ENCODE measurements at places on chromosomes 4 and X. TPM values are rescaled to one million over a fixed set of nuclear protein-coding genes. Genes with fewer than 3 reads are reported as not detected.

DNA sequence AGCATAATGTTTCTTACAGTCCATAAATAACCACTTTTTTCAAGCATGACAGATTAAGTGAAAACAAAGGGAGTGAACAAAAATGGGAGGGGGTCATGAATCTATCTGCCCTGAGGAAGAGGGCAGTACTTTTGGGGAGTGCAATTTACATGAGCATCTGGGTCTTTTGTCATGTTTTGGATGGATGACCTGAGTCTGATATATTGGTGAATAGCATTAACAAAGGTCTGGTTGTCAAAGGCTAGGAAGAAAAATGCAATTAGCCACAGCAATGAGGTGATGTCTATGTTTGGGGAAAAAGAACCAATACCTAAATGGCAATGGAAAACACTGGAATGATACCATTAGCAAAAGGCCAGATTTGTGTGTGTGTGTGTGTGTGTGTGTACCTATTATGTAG is 15.1 kb upstream of the MAD2L1 start:
- no peak overlapping the region for H3K27ac ChIP-seq
- no peaks in the 10 kb centered on the region for H3K36me3 ChIP-seq
- no peak overlapping the region for H3K4me3 ChIP-seq
- no peak for DNase-seq
- H3K4me1 ChIP-seq: no peaks in the 10 kb centered on the region

The SMARCA1 gene
- not detected for total RNA-seq

The IQSEC2 gene
- total RNA-seq: 0.10 TPM

DNA sequence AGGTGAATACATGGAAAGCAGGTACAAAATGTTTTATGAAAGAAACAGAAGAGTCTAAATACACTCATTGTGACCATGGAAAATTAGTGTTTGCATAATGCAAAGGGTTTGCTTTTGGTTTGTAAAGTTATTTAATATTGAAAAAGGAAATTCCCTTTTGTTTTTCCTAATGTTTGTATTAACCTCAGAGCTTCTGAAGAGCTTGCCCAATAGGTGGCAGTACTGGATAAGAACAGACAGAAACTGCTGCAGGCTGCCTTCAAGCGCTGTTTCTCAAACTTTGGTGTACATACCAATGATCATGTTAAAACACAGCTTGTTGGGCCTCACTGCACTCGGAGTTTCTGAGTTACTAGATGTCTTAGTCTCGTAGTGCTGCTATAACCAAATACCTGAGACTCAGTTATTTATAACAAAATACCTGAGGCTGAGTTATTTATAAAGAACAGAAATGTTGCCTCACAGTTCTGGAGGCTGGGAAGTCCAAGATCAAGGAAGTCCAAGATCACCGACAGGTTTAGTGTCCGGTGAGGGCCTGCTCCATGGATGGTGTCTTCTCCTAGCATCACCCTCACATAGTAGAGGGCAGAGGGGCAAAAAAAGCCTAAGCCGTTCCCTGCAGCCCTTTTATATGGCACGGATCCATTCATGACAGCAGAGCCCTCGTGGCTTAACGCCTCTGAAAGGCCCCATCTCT is 54.2 kb downstream of the SUPT20HL2 start:
- H3K4me3 ChIP-seq: no peak overlapping the region
- no peak overlapping the region for H3K27ac ChIP-seq
- peak; percentile 44 for DNase-seq
- H3K4me1 ChIP-seq: peaks cover 29% of the 10 kb centered on the region
- no peaks in the 10 kb centered on the region for H3K36me3 ChIP-seq

The MAGEC1 gene
- total RNA-seq: not detected

DNA sequence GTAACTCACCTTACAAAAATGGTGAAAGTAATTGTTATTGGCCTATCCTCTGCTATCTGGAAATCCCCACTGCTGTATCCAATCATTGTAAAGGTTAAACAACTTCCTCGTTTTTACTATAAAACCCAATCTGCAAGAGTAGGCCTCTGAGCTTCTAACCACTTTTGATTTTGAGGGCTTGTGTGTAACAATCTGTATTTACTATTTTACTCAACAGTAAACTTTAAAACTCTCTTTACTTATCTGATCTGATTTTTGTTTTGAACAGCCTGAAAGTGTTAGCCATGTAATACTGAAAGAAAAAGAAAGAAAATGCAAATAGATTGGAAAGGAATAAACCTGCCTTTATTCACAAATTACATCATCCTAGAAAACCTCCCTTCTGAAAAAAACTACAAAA is 63.1 kb downstream of the SLC10A7 start:
- no peak for DNase-seq
- H3K4me3 ChIP-seq: no peak overlapping the region
- no peaks in the 10 kb centered on the region for H3K27me3 ChIP-seq

GRCh38 chr4:184695178-184695896 is 38.6 kb downstream of the CENPU start:
- no peak for DNase-seq
- peaks cover 47% of the 10 kb centered on the region for H3K36me3 ChIP-seq
- H3K27me3 ChIP-seq: no peaks in the 10 kb centered on the region
- peak overlapping the region; percentile 76 for H3K27ac ChIP-seq
- peaks cover 4% of the 10 kb centered on the region for H3K4me1 ChIP-seq

- no peaks in the 10 kb centered on the region for H3K27me3 ChIP-seq
- H3K27ac ChIP-seq: no peak overlapping the region
These were observed 504.0 kb downstream of the MAGEE1 start for GRCh38 chrX:76931518-76931917.

The CSN1S1 gene
- not detected for total RNA-seq

DNA sequence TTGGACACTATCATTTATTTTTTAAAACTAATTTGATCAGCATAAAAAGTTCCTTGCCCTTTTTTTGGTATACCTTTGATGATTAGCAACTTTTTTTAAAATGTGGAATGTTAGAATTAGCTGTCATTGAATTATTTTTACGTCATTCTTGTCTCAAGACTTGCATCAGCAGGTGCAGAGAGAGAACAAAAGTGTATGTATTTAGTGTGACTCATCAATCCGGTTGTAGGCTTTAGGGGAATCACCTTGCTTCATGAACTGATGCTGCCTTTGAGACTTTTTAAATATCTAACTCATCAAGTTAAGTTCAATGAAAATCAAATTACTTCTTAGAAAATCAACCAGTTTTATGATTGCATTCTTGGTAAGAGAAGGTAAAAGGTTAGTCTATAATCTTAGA is 125.1 kb downstream of the ARX start:
- no peak for DNase-seq
- peaks cover 31% of the 10 kb centered on the region for H3K36me3 ChIP-seq
- no peak overlapping the region for H3K4me3 ChIP-seq

- DNase-seq: peak; percentile 61
- H3K27ac ChIP-seq: no peak overlapping the region
- no peaks in the 10 kb centered on the region for H3K27me3 ChIP-seq
- no peak overlapping the region for H3K4me3 ChIP-seq
These were observed 145.5 kb downstream of the NWD2 start for GRCh38 chr4:37389967-37390580.

GRCh38 chrX:9141496-9141895 is 107.6 kb upstream of the FAM9B start:
- H3K4me1 ChIP-seq: no peaks in the 10 kb centered on the region
- no peak overlapping the region for H3K27ac ChIP-seq
- H3K27me3 ChIP-seq: no peaks in the 10 kb centered on the region
- no peak overlapping the region for H3K4me3 ChIP-seq

The TMEM31 gene
- total RNA-seq: not detected

GRCh38 chr4:83546786-83547185 is 10.9 kb downstream of the GPAT3 start:
- H3K4me1 ChIP-seq: peaks cover 14% of the 10 kb centered on the region
- H3K36me3 ChIP-seq: no peaks in the 10 kb centered on the region
- H3K4me3 ChIP-seq: no peak overlapping the region
- DNase-seq: no peak

The TXK gene
- 42.0 TPM for total RNA-seq

The TMEM128 gene
- total RNA-seq: 17.7 TPM

The RAI2 gene
- total RNA-seq: not detected

The HSD17B13 gene
- total RNA-seq: not detected

The DGAT2L6 gene
- total RNA-seq: not detected

The PRDM5 gene
- total RNA-seq: not detected

The TSPAN6 gene
- not detected for total RNA-seq

GRCh38 chr4:75895744-75896314 is 6.4 kb downstream of the PPEF2 start:
- H3K27ac ChIP-seq: no peak overlapping the region
- no peak overlapping the region for H3K4me3 ChIP-seq
- H3K4me1 ChIP-seq: no peaks in the 10 kb centered on the region

GRCh38 chr4:174047363-174047762 is 236.1 kb downstream of the FBXO8 start:
- no peak for DNase-seq
- no peak overlapping the region for H3K27ac ChIP-seq
- H3K27me3 ChIP-seq: no peaks in the 10 kb centered on the region
- H3K36me3 ChIP-seq: no peaks in the 10 kb centered on the region
- H3K4me1 ChIP-seq: no peaks in the 10 kb centered on the region

- no peak overlapping the region for H3K27ac ChIP-seq
- H3K4me3 ChIP-seq: no peak overlapping the region
- peaks cover 3% of the 10 kb centered on the region for H3K4me1 ChIP-seq
- peaks cover 3% of the 10 kb centered on the region for H3K27me3 ChIP-seq
These were observed 63.8 kb upstream of the HELT start for GRCh38 chr4:184954482-184954881.

The OPHN1 gene
- 0.10 TPM for total RNA-seq

DNA sequence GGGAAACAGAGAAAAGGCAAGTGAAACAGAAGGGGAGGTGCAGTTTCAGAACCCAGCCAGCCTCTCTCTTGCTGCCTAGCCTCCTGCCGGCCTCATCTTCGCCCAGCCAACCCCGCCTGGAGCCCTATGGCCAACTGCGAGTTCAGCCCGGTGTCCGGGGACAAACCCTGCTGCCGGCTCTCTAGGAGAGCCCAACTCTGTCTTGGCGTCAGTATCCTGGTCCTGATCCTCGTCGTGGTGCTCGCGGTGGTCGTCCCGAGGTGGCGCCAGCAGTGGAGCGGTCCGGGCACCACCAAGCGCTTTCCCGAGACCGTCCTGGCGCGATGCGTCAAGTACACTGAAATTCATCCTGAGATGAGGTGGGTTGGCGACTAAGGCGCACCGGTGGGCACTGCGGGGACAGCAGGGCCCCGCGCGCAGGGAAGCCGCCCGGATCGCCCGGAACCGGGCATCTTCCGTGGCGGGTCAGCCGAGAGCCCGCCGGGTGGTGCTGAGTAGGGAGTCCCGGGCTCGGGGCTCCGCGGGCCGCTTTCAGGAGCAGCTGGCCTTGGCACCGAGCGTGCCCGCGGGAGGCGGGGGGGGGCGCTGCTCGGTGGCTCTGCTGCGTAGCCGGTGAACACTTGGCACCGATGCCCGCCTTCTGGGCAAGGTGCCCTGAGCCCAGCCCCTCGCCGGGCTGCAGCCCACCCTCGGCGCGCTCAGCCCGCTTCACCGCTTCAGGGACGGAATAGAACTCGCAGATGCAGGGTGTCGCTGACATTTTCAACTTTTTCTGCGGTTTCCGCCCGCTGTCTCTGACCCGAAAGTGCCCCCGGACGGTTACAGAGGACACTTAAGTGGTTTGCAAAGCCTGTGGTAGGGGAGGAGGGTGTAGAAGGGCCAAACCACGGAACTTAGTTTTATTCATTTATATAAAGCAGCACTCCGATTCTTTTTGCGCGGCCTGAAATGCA is at the start of gene CD38:
Gene CD38, plus strand, starts transcription at position 40 of the 953 bp plus-strand sequence. Its CDS starts 87 bp downstream, at position 127.
- peaks cover 16% of the 10 kb centered on the region for H3K27me3 ChIP-seq
- peak within 1 kb of the TSS; percentile 85 for H3K4me3 ChIP-seq
- H3K36me3 ChIP-seq: peaks cover 64% of the 10 kb centered on the region
- DNase-seq: peak; percentile 75
- H3K27ac ChIP-seq: peak within 1 kb of the TSS; percentile 91
- peaks cover 78% of the 10 kb centered on the region for H3K4me1 ChIP-seq

GRCh38 chr4:6568689-6569332 is 6.2 kb upstream of the MAN2B2 start:
- H3K4me3 ChIP-seq: no peak overlapping the region
- no peak overlapping the region for H3K27ac ChIP-seq
- H3K36me3 ChIP-seq: no peaks in the 10 kb centered on the region

The USP11 gene
- 28.2 TPM for total RNA-seq

DNA sequence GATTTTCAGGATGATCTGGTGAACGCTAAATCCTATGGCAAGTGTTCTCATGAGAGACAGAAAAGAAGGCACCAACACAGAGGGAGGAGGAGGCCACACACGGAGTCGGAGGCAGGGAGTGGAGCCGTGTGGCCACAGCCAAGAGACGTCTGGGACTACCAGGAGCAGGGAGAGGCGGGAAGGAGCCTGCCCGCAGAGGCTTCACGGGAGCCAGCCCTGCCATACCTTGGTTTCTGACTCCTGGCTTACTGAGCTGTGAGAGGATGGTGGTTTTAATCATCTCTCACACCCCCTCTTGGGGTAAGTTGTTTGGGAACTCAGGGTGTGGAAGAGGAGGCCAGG is 33.5 kb upstream of the GPR78 start:
- no peak overlapping the region for H3K4me3 ChIP-seq
- H3K36me3 ChIP-seq: no peaks in the 10 kb centered on the region
- H3K27me3 ChIP-seq: no peaks in the 10 kb centered on the region
- peaks cover 2% of the 10 kb centered on the region for H3K4me1 ChIP-seq
- no peak for DNase-seq

- H3K4me3 ChIP-seq: no peak overlapping the region
- DNase-seq: no peak
- no peak overlapping the region for H3K27ac ChIP-seq
- H3K36me3 ChIP-seq: peaks cover 8% of the 10 kb centered on the region
- H3K27me3 ChIP-seq: no peaks in the 10 kb centered on the region
These were observed 3.8 kb downstream of the TET2 start for GRCh38 chr4:105150503-105150902.

DNA sequence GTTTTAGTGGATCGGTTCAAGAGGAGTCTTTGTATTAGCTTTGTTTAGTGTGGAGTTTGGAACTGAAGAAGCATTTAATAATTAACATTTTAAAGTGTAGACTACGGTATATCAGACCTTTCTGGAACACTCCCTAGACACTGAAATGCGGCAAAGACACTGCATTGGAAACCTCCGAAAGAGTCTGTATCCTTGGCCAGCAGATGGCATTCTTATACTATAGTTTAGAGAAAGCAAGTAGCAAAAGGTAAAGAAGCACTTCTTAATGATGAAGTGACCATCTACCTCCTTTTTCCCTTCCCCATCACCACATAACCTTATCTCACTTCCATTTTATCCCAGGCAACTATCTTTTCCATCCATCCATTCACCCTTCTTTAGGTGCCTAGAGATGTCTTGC is 7.6 kb downstream of the FABP2 start:
- DNase-seq: peak; percentile 62
- H3K4me3 ChIP-seq: no peak overlapping the region
- no peak overlapping the region for H3K27ac ChIP-seq

Measured in activated CD4-positive, alpha-beta T cell treated with anti-CD3 and anti-CD28 coated beads, Interleukin-2, amount 10 ng/mL, durations not matched to agents 7 days and 5 days (primary cell).